ENCODE measurements at places on chromosomes 1 and 21.

- no peak for DNase-seq
These were observed 447.9 kb downstream of the CAMTA1 start for GRCh38 chr1:7233237-7233540.

GRCh38 chr21:25967181-25967900, 203.2 kb downstream of the APP start:
- DNase-seq, result no peak

DNA sequence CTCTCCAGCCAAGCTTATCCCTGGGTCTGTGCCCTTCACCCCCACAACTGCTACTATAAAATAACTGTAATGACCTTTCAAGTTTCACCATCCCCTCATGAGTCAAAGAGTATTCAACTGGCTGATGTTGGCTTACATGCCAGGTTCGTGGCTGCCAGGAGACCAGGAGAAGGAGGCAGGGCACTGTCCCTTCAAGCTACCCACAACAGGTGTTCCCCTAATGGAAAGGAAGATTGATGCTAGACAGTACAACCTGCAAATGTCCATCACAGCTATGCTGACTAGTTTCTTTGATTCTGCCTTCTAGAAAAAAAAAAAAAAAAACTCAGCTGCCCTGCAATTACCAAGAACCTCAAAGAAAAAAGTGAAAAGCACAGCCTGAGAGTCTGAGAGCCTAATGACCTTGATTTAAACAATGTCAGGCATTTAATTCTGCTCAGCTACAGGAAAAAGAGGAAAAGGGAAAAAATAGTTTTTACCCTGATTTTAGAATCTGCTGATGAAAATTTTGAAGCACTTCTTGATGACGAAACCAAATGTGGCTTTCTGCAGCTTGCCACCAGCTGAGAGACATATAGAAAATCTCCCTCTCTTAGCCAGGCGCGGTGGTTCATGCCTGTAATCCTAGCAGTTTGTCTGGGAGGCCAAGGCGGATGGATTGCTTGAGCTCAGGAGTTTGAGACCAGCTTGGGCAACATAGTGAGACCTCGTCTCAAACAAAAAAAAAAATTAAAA, 82.7 kb upstream of the ROR1 start:
- no peak for DNase-seq

DNA sequence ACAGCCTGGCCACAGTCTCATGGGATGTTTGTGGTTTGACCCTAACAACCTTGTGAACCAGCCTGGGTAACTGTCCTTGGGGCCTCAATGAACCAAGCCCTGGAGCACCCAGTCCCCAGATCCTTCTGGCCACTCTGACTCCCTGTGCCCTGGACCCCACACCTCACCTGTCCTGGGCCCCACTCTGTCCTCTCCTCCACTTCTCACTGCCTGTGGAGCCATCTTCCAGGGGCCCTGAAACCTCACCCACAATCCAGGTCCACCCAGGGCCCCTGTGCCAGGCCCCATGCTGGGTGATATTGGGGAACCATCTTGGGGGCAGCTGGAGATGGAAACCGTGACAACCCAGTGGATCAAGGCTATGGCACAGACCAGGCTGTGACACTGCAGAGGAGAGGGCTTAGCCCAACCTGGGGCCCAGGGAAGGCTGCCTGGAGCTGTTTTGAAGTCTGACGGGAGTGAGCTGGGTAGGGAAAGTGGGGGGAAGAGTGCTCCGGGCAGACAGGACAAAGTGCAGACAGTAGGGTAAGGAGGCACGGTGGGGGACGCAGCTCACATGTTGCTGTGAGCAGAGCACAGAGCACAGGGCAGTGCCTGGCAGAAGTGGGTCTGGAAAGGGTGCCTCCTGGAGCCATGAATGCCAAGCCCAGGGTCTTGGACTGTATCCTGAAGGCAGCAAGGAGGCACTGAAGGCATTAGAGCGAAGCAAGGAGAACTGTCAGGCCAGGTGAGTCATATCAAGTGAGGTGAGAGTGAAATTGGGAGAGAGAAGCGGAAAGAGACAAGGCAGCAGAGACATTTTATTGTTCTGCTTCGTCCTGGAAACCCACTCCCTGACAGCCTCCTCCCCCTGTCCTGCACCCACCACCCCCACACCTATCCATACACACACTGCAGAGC, 12.1 kb upstream of the LRP8 start:
- no peak for DNase-seq

DNA sequence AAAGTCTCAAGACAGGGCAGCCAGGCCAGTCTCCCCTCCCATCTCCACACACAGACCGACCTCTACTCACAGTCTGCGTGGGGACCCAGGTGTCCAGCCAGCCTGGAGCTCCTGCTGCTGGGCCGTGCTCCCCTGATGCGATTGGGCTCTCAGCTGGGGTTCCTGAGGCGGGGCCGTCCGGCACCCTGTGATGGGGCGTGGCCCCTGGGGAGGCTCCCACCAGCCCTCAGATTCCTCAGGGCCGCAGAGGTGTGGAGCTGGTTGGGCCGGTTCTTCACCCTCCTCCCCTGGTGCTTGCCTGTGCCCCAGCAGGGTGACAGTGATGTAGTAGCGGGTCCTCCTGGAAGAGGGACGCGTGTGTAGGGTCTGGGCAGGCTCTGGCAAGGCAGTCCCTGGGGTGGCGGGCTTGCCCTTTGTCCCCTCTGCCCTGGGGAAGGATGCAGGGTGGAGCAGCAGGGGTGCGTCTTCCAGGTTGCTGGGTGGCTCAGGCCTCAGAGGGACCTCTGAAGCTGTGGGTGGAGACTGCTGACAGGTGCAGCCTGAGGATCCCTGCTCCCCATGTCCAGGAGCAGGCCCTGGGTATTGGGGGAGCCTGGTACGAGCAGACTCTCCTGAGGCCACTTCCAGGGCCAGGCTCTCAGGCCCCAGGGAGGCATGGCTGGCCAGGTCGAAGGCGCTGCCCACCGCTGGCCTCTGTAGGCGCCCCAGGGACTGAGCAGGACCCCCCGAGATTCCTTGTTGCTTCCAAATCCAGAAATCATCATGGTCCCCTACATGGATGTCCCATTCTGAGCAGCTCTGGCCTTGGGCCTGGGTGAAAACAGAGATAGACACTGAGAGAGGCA, at the start of gene CRYBG2:
TSS of gene CRYBG2 (minus strand) at position 155 of the 845 bp plus-strand sequence. CDS start 7,473 bp downstream, outside the sequence.
- DNase-seq, result no peak

DNA sequence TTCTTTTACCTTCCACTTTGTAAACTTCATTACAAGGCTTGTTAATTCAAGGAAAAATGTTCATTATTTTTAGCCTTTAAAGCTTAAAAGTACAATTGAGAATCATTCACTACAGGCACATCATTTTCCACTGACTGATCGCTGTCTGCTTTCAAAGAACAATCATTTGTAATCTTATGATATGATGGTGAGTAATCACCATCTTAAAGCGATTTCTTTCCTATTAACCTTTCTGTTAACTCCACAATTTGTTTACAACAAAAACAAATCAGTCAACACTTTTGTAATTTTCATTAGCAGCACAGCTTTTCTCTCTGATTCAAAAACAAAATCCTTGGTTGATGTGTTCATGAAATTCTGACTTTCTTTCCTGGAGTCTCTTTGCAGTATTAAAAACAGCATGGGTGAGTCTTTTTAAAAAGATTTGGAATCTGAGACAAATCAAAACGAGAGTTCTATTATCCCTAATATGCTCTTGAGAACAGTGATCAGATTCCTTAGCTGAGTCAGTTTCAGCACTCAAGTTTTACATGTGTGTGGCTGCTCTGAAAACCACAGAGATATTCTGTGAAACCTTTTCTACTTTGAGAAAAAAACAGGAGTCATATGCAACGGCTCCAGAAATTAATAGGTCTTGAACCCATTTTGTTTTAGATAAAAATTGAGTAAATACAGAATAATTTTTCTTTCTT, 145.8 kb upstream of the TMPRSS15 start:
- DNase-seq, result no peak

DNA sequence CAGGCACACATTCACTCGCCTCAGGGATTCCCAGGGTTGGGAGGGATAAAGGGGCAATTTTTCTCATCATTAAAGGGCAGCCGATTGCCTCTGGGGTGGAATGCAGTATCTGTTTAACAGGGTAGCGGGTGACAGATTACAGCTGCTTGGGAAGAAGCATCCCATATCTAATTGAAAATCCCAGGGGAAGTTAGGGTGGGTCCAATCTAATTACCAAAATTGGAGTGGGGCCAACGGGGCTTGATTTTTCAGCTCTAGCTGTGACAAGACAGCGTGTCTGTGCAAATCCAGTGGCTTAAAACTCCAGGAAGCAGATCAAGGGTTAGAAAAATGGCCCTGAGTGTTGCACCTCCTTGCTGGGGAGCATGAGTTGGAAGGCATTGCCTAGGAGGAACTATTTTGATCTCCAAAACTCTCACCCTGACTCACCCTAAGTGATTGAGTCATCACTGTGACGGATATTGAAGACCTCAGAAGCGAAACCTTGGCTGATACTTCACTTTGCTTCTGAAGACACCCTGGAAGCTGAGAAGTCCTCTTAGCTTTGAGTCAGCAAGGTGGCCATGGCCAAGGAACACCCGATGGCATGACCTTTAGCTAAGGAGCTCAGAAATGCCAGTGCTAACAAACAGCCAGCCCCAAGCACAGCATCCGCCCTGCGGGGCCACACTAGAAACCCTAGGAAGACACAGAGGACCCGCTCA, 46.0 kb downstream of the GRHL3 start:
- DNase-seq, result no peak

- DNase-seq, result no peak
These were observed 44.0 kb upstream of the ZC3H12A start for GRCh38 chr1:37430103-37430985.

GRCh38 chr21:38494703-38495102, 3.6 kb downstream of the ERG start:
- no peak for DNase-seq

DNA sequence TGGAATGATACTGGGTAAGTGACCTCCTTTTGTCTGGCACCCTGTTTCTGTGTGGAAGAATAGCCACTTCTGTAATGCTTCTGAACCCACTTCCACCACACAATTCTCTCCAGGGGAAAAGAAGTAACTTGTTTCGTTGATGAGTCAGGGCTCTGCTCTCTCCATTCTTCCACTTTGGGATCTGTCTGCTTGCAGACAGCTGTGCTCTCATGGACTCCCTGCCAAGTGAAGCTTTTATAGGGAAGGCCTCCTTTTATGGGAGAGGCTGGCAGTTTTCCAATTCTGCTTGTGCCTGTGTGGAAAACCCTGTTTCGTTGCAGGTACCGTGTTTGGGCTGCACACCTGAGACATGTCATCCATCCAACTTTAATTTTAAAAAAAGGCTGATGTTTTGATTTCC, 130.7 kb downstream of the GIPC2 start:
- no peak for DNase-seq

DNA sequence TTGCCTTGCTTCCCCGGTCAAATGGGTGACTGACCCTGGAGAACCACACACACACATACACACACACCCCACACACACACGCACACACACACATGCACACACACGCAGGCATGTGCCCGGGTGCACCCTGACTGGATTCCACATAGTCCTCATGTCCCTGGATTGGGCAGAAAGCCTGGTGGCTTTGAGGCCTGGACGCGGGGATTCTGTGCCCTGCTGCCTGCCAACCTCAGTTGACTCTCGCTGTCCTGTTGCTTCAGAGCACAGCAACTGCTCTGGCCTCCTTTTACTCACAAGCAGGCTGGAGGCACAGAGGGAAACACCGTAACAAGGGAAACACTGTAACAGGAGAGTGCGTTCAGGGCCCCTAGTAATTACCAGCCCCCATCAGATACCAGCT, 6.4 kb downstream of the RORC start:
- no peak for DNase-seq

GRCh38 chr1:207115269-207115668, 11.2 kb downstream of the C4BPA start:
- no peak for DNase-seq

- DNase-seq, result no peak
These were observed 73.4 kb upstream of the F3 start for GRCh38 chr1:94614996-94615395.

GRCh38 chr1:165912638-165913037, 85.2 kb downstream of the UCK2 start:
- DNase-seq, result no peak

- DNase-seq, result no peak
These were observed 115.7 kb downstream of the AKT3 start for GRCh38 chr1:243734308-243734695.

- DNase-seq, result no peak
These were observed 91.3 kb upstream of the COA6 start for GRCh38 chr1:234281826-234282489.

DNA sequence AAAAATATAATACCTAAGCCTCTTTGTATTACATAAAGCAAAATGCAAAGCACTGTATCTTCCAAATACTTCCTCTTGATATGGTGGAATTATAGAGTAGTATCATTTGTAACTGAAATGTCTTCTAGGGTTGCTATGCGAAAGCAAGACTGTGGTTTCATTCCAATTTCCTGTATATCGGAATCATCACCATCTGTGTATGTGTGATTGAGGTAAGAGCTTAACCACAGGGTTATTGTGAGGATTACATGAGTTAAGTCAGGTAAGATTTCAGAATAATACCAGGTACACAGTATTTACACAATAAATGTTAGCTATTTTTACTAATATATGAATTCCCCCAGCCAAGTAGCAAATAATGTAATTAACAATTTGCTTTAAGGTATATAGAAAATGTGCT, 24.7 kb downstream of the CD53 start:
- DNase-seq, result no peak

DNA sequence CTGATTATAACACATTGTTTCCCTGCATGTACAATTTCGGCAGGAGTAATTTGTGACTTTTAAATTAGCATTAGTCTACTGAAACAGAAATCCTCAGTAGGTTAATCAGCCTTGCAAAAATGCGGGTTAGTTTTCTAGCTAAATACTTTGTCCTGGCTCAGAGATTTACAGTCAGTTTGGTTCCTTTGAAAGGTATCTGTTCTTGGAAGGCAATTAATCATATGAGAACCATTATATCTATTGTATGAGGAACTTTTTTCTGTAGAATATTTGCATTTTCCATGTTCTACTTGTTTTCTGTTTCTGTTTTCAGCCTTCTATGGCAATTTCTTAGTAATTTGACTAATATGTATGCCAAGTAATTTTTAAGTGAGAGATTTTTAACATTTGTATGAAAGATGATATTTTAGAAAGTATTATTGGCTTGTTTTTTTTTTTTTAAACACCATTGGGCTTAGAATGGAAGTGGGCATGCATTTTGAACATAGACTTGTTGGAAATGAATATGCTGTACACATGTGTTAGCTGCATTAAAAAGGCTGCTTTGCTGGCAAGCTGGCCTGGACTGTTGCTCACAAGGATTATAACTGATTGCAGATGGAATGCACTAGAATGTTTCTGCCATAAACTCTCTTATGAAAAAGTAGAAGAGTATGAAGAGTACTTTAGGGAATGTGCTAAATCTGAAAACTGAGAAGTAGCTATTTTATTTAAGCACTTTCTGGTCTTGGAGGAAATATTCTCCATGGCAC, 26.2 kb downstream of the KIF1B start:
- no peak for DNase-seq

DNA sequence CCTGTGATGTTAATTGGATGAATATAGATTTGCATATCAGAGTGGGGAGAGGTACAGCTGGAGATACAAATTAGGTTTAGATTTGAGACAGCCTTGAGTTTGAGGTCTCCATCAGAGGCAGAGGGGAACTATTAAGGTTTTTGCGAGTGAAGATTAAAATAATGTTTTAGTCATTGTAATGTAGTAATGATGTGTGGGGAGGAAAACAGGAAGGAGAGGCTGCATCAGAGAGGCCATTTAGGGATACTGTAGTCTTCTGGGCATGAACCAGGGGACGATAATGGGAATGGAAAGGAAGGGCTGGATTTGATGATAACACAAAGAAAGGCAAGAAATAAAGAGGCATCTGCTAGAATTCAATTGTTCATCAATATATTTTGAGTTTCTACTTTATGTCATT, 9.5 kb downstream of the CD84 start:
- DNase-seq, result no peak
